NCI-H510A treated with DMSO at 0.1 percent for 48 hours (cell line): ENCODE measurements at places on chromosomes 12 and 14.
A peak's percentile ranks its signal among the peaks of the same experiment; 100 is the strongest.

DNA sequence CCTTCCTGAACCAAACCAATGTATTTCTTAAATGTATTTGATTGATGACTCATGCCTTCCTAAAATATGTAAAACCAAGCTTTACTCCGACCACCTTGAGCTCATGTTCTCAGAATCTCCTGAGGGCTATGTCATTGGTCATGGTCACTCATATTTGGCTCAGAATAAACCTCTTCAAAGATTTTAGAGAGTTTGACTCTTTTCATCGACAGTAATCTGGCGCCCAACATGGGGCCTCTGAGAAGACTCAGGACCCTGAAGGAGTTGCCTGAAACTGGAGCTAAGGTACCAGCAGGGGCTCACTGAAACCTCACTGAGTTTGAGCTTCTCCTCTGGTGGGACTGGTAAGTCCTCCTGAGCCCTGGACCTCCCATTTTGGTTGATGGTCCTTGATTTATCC is 17.2 kb upstream of the PSMC1 start:
- no peak for DNase-seq

GRCh38 chr12:106753526-106753925 is 21.0 kb upstream of the RIC8B start:
- DNase-seq: no peak

DNA sequence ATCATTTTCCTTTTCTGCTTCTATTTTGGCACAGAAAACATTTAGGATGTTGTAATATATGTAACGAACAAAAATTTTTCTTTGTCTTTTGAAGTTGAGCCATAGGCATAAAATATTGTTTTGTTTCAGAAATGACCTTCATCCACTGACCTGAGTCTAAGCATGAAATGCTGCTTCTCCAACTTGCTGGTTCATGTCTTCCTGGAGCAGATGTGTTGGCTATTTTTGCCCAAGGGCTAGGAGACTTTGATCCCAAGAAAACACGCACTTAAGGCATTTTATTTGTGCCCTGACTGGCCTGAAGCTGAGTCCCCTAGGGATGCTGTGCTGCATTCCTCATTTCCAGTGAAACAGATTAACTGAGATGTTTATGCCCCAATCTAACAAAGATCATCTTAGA is 27.2 kb upstream of the ALG10B start:
- DNase-seq: no peak

DNA sequence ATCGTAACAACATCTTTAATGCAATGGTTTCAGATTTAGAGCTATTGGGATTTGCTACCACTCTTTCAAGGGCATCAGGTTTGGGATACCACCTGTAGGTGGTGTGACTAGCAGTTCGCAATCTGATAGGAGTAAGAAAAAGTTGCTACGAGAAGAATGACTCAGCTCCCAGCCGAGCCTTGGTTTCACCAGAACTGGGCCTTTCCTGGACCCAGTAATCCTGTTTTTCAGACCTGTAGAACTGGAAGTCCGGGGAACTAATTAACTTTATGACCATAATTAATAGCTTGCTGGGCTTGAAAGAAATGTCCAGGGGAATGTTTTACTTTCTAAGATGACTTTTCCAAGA is 770 bp downstream of the ABHD4 start:
- DNase-seq: no peak

DNA sequence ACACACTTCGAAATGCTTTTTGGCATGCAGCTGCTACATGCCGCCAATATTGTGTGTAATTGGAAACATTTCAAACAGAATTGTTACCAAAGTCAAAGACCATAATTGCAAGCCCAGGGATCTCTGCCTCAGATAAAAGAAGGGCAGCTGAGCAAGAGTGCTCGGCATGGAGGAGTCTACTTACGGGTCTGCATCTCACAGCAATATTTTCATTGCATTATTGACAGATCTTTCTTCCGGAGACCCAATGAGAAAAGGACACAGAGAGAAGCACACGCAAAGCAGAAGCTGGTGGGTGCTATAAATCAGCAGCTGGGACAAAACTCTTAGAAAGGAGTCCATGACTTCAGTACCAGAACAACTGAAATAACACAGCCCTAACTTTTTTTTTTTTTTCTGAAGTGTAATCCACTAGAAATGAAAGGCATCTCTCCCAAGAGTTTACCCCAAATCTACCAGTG is 4.9 kb downstream of the PRICKLE1 start:
- no peak for DNase-seq

GRCh38 chr14:106286697-106287290 is 760.4 kb downstream of the TMEM121 start:
- DNase-seq: no peak

DNA sequence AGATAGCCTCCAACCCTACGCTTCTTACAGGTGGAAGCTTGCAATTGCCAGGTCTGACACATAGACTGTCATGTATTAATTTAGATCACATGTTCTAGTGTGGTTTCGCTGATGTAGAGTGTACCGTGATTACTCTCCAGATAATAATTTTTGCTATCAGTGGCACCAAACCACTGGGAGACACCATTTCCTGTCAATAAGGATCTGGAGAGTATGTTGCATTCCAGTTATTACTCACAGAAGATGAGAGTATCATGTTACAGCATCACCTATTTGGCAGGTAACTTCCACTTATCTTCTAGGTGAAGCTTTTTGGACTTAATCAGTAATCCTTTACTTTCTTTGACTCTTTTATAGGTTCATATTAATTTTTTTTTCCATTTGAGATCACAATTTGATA is 147.2 kb downstream of the HELB start:
- peak; percentile 86 for DNase-seq
